ENCODE measurements at places on chromosomes 5 and 9.

DNA sequence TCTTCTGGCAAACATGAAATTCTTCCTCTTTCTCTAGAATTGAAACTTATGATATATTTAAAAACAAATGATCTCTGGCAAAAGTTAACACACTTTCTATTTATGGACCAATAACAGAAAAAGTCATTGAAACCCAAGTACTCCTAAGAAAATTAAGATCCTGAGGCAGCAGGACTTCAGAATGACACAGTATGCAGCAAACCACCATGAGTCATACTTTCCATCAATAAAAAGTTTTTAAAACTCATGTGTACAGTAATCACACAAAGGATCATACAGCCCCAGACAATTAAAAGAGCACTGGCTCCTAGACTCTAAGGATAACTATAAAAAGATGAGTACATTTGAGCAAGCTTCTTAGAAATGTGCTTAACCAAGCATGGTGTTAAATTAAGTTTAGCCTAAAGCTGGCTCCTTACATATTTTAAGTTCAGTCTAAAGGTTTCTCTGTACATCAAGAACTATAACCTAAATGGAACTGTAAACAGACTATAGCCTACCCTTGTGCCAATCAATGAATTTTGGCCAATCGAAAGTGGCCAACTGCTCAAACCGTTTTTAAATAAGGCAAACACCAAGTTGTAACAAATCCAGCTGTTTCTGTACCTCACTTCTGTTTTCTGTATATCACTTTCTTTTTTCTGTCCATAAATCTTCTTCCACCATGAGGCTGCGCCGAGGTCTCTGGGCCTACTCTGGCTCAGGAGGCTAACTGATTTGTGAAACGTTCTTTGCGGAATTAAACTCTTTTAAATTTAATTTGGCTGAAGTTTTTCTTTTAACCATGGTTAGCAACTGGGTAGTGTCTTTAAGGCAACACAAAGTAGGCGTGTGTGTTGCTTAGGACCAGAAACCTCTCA, 232.1 kb upstream of the PIK3R1 start:
- no peak for DNase-seq

DNA sequence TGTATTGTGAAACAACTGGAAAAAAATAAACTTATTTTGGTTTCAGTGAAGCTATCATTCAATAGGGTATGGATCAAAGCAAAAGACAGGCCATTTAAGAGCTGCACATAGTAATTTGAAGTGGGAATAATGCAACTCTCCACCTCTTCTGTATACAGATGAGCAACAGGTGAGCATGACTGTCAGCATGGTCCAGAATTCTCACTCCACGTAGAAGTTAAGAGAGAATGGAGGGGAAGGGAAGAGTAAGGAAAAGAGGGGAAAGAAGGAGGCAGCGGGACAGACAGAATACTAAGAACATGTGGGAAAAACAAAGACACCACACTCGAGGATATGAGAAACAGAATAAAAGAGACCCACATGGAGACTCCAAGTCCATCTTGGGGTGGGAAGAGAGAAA, 396.1 kb upstream of the GRIA1 start:
- no peak for DNase-seq

DNA sequence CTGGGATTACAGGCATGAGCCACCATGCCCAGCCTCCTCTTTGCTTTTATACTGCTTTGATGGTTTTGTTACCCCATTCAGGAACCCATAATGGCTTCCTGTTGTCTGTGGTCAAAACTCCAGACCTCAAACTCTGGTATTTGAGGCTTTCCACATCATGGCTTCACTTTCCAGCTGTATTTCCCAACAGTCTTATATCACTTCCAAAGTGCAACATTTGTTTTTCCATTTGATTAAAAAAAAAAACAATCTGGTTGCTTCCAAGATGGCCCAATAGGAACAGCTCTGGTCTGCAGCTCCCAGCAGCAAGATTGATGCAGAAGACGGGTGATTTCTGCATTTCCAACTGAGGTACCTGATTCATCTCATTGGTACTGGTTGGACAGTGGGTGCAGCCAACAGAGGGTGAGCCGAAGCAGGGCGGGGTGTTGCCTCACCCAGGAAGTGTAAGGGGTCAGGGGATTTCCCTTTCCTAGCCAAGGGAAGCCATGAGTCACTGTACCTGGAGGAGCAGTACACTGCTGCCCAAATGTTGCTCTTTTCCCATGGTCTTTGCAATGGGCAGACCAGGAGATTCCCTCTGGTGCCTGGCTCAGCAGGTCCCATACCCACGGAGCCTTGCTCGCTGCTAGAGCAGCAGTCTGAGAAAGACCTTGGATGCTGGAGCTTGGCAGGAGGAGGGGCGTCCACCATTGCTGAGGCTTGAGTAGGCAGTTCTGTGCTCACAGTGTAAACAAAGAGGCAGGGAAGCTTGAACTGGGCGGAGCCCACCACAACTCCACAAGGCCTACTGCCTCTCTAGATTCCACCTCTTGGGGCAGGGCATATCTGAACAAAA, 458.4 kb downstream of the KDM4C start:
- DNase-seq, result no peak

GRCh38 chr5:135213466-135214239, 179.6 kb upstream of the PITX1 start:
- no peak for DNase-seq

DNA sequence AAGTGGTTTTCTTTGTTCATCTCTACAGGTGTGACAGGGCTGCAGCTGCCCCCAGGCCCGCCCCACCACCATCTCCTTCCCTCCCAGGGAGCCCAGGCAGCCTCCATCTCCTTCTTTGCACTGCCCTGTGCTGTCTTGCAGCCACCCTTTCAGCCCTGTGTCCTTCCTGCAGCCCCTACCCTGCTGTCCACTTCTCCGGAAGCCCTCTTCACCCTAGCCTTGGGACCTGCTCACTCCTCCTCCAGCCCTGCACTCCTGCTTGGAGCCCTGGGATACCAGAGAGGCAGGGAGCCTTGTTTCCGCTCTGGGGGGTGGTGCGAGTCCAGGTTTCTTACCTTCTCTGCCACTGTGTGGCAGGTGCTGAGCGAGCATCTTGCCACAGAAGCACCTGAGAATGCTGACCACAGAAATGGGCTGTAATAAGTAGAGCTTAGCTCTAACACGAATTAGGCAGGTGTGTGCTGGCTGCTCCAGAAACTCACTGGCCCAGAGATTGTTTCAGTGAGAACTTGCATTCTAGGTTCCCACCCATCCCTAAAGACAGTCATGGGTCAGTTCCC, 51.3 kb upstream of the GADD45G start:
- DNase-seq, result no peak

GRCh38 chr5:94761786-94762185, 143.3 kb downstream of the SLF1 start:
- no peak for DNase-seq

- DNase-seq, result no peak
Measured at GRCh38 chr9:69771775-69772418, 12.1 kb upstream of the PTAR1 start.

- DNase-seq, result no peak
Measured at GRCh38 chr9:93436218-93436617, 15.3 kb upstream of the FAM120A start.

DNA sequence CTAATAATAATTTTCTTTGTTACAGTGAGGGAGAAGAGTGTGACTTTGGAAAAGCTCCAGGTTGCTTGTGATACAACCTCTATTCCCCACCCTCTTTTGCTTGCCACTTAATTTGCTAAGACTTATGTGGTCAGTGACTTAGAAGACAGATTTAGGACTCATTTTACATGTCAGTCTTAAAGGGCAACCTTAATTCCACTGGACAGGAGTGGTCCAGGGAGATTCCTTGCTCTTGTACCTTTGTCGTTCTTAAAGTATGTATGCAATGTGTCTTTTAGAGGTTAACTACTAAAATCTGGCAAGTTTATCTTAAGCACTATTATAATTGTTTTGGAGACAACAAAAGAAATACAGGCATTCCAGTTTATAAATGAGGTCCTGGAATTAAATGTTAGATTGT, 20.0 kb downstream of the SLC30A5 start:
- DNase-seq, result no peak

DNA sequence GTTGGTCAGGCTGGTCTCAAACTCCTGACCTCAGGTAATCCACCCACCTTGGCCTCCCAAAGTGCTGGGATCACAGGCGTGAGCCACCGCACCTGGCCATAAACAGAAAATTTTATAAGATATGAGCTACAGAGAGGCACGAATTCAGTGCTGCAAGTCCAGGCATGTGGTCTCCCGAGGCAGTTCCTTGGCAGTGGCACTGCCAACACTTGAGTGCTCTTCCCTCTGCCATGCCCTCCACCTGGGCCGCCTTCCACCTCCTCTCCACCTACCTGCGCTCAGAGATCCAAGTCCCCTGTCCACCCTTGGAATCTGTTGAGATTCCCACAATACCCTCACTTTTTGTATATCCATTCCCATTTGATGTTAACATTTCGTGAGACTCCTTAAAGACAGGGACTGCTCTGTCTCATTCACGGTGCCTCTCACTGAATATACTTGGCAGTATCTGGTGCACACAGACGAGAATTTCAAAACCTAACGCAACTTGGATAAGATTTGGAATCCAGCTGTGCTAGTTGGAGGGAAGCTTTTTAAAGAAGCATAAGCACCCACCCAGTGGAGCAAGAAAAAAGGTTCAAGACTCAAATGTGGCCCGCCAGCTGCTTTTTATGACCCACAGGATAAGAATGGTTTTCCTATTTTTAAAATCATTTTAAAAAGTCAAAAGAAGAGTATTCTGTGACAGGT, 68.3 kb downstream of the DCP2 start:
- no peak for DNase-seq

DNA sequence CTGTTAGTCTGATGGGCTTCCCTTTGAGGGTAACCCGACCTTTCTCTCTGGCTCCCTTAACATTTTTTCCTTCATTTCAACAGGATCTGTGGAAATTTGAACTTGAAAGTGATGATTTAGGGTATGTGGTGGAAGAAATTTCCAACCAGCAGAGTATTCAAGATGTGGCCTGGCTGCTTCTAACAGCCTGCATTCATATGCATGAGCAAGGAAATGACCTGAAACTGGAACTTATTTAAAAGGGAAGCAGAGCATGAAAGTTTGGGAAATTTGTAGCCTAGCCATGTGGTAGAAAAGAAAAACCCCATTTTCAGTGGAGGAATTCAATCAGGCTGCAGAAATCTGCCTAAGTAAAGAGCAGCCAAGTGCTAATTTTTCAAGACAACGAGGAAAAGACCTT, 41.7 kb downstream of the UNC13B start:
- no peak for DNase-seq

GRCh38 chr5:167653645-167654106, 637.8 kb upstream of the WWC1 start:
- DNase-seq, result no peak

DNA sequence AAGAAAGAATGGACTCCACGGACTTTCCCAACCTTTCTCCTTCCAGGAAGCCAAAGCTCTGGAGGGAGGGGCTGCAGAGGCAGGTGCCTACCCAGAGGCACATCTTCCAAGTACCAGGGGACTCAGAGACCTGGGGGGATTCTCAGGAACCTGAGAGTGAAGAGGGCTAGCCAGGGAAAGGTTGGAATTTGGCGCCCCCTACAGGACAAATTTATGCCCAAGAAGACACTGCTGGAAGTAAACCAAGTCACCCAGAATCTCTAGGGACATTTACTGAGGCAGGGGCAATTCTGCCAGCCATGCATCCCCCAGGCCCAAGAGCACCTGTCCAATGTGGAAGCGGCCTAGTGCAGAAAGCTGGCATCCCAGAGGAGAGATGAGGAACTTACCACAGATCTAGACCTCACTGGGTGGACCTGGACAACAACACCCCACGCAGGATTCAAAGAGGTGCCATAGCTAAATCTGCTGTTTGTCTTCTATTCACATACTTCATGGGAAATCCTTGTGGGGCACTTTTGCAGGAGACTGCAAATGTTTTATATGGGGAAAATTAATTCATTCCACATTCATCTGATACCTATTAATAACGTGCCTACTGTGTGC, 25.9 kb upstream of the IDNK start:
- DNase-seq, result peak; percentile 10

- peak; percentile 24 for DNase-seq
Measured at GRCh38 chr5:33734537-33734936, 157.3 kb downstream of the ADAMTS12 start.

GRCh38 chr9:4822057-4822456, 29.3 kb downstream of the RCL1 start:
- DNase-seq, result no peak

DNA sequence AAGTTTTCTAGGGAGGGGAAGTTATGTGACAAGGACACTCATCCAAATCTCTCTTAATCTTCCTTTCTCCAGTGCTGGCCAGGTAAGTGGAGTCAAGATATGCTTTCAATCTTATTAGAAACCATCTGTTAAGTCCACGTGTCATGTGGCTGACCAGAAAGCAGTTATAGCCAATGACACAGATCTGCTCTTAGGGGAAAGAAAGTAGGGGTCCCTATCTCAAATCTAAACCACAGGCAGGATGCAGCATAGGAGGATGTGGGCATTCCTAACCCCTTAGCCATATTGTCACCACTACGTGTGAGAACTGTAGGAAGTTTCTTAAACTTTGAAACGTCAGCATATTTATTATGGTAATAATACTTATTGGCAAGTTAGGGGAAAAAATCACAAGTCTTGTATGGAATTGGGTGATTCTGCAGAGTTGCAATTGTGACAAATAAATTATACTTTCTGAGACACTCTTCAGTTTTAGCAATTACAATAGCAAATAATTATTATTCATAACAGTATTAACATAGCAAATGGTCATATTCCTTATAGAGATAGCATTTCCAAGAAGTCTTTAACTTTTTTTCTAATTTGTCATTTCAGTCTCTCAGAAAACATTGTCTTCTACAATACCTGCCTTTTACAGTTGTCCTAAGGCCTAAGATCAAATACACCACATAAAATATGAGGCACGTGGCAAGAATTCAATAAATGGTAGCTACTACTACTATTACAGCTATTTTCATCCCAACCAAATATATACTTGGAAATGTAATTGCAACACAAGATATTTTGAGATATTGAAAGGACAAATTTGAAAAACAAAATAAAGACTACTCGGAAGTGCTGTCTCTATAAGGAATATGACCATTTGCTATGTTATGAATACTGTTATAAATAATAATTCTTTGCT, 236.9 kb downstream of the PDE4D start:
- no peak for DNase-seq

DNA sequence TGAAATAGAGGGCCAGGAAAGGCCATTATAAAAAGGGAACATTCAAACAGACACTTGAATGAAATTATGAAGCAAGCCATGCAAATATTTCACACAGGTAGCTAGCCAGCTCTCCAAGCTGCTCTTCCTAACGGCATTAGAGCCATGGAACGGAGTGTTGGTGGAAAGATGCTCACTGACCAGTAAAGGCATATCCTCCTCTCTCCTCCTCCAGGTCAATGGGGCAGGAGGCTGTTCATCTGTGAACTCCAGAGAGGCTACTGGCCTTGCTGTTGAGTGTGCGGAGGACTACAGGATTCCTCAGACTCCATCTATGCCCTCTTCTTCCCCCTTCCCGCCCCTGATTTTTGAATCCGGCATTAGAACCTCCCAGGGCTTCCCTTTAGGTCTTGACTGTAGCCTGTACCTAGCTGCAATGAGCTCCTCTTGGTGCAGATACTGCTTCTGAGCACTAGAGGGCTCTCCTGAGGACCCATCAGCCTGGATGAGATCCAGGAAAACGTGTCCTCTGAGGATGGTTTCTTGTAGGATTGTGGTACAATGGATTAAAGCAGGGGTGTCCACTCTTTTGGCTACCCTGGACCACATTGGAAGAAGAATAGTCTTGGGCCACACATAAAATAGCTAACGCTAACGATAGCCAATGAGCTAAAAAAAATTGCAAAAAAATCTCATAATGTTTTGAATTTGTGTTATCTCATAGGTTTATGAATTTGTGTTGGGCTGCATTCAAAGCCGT, 162.2 kb downstream of the SREK1 start:
- DNase-seq, result peak; percentile 58

GRCh38 chr9:136975644-136976043, 1.7 kb upstream of the PTGDS start:
- DNase-seq, result no peak
